ENCODE measurements at places on chromosomes 16 and 17.
A peak's percentile ranks its signal among the peaks of the same experiment; 100 is the strongest.

GRCh38 chr17:2084766-2085647 lies 30.1 kb downstream of the HIC1 start:
- peak; percentile 74 for DNase-seq

- no peak for DNase-seq
Measured at GRCh38 chr17:27991462-27991993, 50.9 kb upstream of the NLK start.

GRCh38 chr17:40556198-40556661 lies 9.0 kb downstream of the CCR7 start:
- DNase-seq: no peak

DNA sequence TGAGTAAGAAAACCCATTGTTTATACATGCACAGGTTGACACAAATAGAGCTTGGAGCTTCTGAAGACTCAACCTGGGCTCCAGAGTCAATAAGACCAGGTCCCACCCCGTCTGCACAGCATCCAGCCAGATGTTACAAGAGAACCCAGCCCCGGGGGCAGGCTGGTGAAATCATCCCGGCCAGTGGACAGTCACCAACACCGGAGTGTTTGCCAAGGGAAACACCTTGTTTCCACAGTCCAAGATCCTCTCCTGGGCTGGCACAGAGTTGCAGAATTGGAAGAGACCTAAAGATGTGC lies 90.3 kb downstream of the RAB11FIP4 start:
- DNase-seq: no peak
